ENCODE measurements at places on chromosomes 6 and 20.

DNA sequence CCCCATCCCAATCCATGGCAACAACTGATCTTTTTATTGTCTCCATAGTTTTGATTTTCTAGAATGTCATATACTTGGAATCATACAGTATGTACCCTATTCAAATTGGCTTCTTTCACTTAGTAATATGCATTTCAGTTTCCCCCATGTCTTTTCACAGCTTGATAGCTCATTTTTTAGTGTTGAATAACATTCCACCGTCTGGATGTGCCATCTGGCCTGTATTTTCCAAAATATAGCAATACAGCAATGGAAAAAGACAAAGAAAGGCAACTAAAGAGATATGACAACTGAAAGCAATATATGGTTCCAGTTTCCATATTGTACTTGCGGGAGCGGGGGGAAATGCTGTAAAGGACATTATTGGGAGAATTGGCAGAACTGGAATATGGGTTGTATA, 166.4 kb upstream of the NT5E start:
- DNase-seq, result no peak

DNA sequence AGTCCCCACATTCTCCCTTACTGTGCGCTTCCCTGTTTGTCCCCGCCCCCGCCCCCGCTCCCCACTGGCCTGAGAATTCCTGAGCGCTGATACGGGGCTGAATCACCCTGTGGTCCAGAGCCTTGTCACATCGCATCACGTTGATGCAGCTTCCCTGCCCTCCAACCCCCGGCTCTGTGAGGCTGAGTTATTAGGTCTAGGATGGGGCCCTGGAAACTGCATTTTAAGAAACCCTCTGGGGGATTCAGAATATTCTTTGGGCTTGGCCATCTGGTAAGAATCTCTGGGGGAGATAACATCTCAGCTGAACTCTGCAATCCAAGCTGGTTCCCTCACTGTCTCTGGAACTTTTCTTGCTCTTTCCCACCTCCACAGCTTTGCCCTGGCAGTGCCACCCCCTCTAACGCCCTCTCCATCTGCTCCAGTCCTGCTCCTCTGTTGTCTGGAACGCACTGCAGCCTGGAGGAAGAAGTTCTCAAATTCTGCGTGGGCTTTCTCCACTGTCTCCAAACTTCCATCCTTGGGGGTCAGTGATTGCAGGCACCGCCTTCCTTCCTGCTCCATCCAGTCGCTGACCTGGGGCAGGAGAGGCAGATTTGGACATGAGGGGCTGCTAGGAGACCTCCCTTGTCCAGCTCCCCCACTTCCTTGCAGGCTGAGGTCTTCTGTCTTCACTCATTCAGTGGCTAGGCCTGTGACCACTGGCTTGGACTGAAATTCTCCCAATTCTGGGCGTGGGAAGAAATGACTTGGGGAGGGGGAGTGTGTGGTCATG, 42.6 kb downstream of the KIAA1755 start:
- DNase-seq, result no peak

DNA sequence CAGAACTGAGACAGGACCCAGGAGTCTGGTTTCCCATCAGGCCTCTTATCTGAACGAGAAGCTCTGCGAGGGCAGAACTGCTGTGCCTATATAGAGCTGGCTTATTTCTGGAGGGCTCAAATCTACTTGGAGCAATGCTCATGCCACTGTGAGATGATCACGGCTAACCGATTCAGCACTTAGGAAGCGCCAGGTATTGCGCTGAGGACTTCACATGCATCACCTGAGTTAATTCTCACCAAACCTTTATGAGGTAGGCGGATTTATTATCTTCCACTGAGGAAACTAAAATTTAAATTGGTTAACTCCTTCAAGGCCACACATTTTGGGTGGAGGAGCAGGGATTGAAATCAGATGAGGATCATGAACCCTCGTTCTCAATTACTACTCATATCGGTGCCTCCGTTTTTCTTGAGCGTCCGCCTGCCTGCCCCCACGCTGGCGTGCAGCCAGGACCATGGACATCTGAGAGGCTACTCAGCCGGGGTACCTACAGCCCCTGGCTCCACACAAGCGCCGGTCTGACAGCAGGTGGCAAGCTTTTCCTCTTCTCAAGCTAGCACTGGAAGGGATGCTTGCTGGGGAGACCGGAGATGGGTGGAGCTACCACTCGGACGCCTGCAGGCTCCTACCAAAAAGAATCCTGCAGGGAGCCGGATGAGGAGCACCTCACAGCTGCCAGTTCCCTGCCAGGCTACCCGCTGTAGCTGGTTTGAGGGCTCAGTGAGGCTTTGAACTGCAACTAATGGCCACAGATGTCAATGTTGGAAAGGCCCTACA, 1.0 kb upstream of the PCIF1 start:
- peak; percentile 78 for DNase-seq

DNA sequence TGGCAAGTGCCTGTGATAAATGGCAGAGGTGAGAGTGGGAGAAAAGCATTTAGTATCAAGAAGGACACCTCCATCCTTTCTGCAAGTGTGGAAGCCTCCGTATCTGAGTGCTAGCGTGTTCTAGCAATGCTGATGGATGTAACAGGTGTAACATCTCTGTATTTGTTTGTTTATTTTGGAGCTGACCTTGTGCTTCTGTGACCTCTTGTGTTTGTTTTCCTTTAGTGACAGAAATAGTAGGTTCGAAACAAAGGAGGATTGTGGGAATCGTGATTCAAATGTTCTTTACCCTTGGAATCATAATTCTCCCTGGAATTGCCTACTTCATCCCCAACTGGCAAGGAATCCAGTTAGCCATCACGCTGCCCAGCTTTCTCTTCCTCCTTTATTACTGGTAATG, 60.4 kb downstream of the SLC22A3 start:
- DNase-seq, result no peak

- no peak for DNase-seq
Observed at GRCh38 chr20:56592211-56592610, 36.9 kb upstream of the TFAP2C start.

- no peak for DNase-seq
Observed at GRCh38 chr6:81812401-81812800, 59.9 kb upstream of the TENT5A start.

DNA sequence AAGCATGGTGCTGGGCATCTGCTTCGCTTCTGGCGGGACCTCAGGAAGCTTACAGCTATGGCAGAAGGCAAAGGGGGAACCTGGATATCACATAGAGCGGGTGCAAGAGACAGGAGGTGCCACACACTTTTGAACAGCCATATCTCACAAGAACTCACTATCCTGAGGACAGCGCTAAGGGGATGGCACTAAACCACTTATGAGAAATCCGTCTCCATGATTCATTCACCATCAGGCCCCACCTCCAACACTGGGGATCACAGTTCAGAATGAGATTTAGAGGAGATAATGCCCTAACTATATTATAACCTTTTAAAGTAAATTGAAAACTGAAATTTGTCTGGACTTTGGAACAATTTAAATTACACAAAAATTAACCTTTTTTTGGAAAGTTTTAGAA, 37.8 kb upstream of the SUMO4 start:
- DNase-seq, result no peak

GRCh38 chr6:127186889-127187288, 68.4 kb downstream of the RSPO3 start:
- peak; percentile 71 for DNase-seq

- no peak for DNase-seq
Observed at GRCh38 chr6:89364586-89364985, 12.1 kb upstream of the UBE2J1 start.

- no peak for DNase-seq
Observed at GRCh38 chr6:124546601-124547000, 415.6 kb upstream of the RNF217 start.

- DNase-seq, result no peak
Observed at GRCh38 chr6:159959976-159960384, 8.9 kb upstream of the IGF2R start.

GRCh38 chr6:149473080-149474052, 11.4 kb downstream of the ZC3H12D start:
- DNase-seq, result no peak

- peak; percentile 50 for DNase-seq
Observed at GRCh38 chr6:132354517-132355167, 46.6 kb downstream of the MOXD1 start.

DNA sequence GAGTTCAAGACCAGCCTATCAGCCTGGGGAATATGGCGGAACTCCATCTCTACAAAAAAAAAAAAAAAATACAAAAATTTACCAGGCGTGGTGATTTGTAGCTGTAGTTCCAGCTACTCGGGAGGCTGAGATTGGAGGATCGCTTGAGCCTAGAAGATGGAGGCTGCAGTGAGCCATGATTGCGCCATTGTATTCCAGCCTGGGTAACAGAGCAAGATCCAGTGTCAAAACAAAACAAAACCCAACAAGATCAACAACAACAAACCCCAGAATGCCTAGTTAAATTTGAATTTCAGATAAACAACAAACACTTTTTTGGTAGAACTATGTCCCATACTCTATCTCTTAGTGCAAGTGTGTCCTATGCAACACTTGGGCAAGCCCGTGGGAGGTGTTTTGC, 39.9 kb downstream of the SNAI1 start:
- DNase-seq, result no peak

- no peak for DNase-seq
Observed at GRCh38 chr6:22638320-22638719, 69.0 kb downstream of the HDGFL1 start.

- no peak for DNase-seq
Observed at GRCh38 chr6:45477790-45478189, 100.1 kb upstream of the SUPT3H start.

- DNase-seq, result no peak
Observed at GRCh38 chr6:18359237-18359885, 27.8 kb upstream of the RNF144B start.

- no peak for DNase-seq
Observed at GRCh38 chr20:40997116-40997515, 31.5 kb upstream of the TOP1 start.

DNA sequence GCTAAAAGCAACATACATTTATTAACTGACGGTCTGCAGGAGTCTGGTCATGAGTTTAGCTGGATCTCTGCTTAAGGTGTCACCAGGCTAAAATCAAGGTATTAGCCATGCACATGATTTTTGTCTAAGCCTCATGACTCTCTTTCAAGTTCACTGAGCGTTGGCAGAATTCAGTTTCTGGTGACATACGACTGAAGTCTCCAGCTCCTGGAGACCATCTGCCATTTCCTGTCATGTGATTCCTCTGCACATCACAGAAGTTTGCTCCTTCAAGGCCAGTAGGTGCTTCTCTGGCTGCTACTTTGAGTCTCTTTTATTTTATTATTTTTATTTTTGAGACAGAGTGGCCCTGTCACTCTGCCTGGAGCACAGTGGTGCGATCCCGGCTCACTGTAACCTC, 148.4 kb upstream of the EYA4 start:
- no peak for DNase-seq

- no peak for DNase-seq
Observed at GRCh38 chr6:118896339-118897136, 2.6 kb downstream of the ASF1A start.

DNA sequence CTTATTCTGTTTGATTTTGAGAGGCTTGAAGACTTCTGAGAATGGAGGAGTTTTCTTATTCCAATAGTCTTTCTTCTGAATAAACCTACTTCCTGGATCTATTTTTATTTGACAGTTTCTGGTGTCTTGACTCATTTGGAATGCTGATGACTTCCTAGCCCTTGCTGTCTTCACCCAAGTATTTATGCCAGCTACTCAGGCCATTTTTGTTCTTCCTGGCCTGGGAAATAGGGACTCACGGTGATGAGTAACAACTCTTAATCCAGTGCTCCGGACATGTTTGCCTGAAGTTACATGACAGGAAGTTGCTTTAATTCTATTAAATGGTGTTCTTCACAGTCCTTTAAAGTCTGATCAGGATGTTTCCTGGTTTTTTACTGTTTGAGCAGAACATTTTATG, 272.1 kb upstream of the EYS start:
- no peak for DNase-seq

- peak; percentile 34 for DNase-seq
Observed at GRCh38 chr20:51532577-51533191, 9.8 kb downstream of the NFATC2 start.

GRCh38 chr20:23602241-23602640, 3.5 kb downstream of the CST9 start:
- DNase-seq, result no peak

DNA sequence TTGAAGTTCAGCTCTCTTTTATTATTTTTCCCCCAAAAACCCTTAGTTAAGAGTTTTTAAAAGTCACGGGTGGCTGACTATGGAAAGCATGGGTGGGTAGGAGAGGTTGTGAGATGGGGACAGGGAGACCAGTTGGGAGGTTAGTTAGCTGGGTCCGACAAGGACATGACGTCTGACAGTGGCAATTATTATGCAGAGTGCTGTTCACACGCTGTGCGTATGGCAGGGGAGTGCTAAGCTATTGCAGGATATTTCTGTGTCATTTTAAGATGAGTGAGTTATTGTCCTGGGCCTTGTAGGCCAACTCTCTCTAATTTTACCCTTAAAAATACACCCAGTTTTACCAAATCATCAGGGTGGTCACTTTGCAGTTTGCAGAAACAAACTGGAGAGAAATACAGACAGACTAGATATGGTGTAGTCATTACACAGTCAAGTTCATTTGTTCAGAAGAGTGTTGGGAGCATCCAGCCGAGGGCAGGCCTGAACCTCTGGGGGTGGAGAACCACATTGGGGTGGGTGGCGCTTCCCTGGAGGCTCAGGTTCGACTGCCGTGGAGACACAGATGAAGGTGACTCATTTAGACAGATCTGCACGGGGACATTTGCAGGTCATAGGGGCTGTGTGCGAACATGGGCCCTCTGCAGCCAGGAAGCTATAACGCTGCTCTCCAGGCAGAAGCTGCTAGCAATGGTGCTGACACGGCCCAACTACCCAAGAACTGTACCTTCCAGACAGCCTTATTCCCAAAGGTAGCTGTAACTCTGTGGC, 307.6 kb downstream of the QKI start:
- DNase-seq, result no peak

DNA sequence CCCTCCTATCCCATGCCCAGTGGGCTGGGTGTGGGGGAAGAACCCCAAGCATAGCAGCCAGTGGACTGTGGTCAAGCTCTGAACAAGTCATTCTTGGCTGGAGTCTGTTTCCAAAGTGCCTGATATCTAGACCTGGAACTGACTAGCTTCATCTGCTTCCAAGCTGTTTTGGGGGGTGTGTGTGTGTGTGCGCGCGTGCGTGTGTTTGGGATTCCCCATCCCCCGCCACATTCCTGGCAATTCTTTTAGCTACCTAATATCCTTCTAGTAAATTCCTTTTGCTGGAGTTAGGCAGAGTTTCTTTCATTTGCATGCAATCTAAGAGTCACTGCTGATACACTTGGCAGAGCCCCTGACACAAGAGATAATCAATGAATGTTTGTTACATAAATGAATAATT, 7.8 kb downstream of the PAK5 start:
- no peak for DNase-seq
